ENCODE measurements at places on chromosomes 1 and 21.

DNA sequence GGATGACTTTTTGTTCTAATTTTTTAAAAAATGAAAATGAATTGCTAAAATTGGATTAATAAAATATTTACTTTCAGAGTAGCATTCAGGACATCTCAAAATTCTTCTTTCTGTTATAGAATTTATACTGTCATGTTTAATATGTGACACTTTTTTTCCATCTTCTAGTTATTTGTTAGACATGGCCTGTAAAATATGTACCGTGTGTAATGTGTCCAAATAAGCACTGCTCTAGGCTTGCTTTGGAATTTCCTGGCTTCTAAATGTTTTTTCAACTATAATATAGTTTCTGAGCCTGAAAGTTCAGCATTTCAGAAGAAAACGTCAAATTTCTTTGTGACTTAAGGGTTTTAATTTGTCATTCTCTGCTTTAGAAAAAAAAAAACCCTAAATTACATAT, 243.6 kb downstream of the DNM3 start:
- DNase-seq: no peak

GRCh38 chr1:207992677-207993236, 81.8 kb upstream of the CD34 start:
- no peak for DNase-seq

DNA sequence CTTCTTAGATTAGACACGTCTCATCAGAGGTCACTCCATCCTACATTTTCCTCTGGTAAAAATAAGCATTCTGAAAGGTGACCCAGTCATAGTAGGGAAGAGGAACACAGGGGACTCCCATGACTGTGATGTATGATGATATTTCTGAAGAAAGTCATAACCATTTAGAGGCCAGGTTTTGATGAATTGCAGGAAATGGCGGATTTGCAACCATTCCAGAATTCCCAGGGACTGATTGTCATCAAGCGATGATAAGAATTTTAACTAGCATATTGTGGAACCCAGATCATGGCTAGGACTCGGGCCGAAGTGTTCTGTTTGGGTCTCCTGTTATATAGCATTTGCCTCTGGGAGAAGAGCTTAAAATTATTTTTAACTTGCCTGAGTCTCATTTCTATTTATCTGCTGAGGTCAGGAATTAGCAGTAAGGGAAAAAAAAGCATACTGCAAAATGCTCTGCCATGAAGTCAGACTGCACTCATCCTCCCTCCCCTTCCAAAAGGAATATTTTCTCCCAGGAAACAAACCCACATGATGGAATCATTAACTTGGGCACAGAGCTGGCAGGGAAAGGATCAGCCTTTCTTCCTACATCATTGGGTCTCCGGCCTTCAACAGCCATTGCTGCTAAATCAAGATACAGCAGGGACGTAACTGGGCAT, 286.7 kb downstream of the HLX start:
- DNase-seq: no peak

DNA sequence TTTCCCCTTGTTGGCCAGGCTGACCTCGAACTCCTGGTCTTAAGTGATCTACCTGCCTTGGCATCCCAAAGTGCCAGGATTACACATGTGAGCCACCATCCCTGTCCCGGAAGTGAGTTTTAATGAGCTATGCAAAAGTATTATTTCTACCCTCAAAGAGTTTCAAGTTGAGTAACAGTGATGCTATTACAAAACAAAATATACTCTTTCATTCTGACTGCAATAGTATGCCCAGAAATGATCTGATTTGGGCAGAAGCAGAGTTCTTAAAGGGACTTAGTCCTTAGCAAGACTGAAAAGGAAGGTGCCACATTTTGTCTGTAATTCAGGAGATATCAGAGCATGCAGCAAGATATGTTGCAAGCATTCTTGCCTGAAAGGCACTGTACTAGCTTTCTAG, 375.4 kb downstream of the NUF2 start:
- no peak for DNase-seq

DNA sequence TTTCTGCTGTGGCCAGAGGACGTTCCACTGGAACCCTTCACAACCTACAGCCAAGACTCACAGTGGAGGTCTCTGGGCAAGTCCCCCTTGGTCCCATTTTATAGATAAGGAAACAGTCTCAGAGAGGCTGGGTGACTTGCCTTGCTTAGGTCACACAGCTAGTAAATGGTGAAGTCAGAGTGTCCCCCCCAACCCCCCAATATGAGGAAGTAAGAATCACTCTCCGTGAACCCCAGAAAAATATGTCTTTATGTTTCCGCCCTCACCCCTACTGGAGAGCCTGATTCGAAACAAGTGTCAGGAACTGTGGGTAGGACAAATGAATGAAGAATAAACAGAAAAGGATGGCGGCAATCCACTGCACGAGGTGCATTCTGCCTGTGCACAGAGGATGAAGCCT, 56.7 kb downstream of the H3-3A start:
- DNase-seq: no peak

GRCh38 chr21:35719080-35719479, 341.2 kb downstream of the SETD4 start:
- no peak for DNase-seq

All from activated CD4-positive, alpha-beta T cell treated with anti-CD3 and anti-CD28 coated beads for 1 hour (primary cell).